Psoas muscle (tissue), 8 donors: ENCODE measurements at places on chromosomes 2 and 18.

- no peak for DNase-seq
Measured at GRCh38 chr18:31233621-31234275, 71.1 kb upstream of the DSC1 start.

DNA sequence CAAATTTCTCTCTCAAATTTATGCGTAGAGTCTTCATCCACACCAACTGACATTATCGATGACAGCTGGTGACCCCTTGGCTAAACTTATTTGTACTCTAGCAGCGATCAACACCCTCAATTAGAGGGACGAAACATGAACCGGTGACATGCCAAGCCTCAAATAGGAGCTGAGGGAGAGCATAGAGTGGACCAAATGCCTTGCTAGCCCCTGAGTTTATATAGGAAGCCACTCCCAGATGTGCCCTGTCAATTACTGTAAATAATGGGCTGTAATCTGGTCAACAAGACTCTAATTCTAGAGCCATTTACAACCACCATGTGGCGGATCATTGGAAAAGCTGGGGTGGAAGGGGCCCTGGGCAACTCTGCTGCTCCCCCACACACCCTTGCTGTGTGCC, 47.6 kb upstream of the FHL2 start:
- DNase-seq: no peak

- DNase-seq: no peak
Measured at GRCh38 chr2:74312913-74313312, 30.3 kb downstream of the SLC4A5 start.

DNA sequence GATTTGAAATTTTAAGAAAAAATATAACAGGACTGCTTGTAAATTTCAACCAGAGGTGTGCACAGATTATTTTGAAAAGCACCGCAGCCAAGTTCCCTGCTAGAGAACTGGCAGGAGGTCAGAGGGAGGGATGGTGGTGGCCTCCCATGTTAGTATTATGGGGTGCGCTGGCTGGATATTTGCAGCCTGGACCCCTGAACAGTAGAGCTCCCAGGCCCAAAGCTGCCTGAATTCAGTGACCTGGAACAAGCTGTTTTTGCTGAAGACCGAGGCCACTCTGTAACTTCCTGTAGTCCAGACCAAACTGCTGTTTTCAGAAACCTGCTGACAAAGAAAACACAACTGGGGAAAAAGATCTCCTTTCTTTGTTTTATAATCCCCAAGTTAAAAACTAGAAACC, 314.3 kb downstream of the TNS1 start:
- no peak for DNase-seq

DNA sequence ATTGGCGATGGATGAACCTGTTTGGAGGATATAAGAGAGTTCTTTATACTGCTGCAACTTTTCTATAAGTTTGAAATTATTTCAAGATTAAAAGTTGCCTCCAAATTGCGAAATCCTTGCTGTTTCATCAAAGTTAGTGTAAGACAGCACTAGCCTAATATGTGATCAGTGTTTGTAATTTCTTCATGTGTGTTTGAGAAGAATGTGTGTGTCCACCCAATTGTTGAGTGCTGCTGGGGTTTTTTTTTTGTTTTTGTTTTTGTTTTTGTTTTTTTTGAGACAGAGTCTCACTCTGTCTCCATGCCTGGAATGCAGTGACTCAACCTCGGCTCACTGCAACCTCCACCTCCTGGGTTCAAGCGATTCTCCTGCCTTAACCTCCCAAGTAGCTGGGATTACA, 33.4 kb downstream of the CDK15 start:
- DNase-seq: no peak

- no peak for DNase-seq
Measured at GRCh38 chr2:45776160-45776955, 124.9 kb downstream of the PRKCE start.

- no peak for DNase-seq
Measured at GRCh38 chr18:60232541-60232940, 140.0 kb downstream of the MC4R start.

DNA sequence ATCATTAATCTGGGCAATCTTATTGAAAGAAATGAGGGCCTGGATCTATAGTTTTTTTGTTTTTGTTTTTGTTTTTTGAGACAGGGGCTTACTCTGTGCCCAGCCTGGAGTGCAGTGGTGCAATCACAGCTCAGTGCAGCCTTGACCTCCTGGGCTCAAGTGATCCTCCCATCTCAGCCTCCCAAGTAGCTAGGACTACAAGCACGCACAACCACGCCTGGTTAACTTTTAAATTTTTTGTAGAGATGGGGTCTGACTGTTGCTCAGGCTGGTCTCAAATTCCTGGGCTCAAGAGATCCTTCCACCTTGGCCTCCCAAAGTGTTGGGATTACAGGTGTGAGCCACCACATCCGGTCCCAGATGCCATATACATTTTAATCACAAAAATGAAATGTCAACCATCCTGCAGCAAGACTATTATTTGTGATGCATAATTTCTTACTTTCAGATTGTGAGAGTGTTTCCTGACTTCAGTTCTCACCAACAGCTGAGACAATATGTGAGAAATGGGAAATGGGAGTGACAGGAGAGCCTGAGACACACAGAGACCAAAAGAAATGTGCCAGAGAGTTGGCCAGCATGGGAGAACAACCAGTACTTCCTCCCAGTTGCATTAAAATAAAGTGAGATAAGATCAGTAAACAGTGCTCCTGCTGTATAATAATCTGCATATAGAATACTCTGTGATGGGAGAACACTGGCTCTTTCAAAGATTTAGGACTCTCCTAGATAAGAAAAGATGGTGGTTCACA, 87.6 kb downstream of the METTL8 start:
- no peak for DNase-seq

DNA sequence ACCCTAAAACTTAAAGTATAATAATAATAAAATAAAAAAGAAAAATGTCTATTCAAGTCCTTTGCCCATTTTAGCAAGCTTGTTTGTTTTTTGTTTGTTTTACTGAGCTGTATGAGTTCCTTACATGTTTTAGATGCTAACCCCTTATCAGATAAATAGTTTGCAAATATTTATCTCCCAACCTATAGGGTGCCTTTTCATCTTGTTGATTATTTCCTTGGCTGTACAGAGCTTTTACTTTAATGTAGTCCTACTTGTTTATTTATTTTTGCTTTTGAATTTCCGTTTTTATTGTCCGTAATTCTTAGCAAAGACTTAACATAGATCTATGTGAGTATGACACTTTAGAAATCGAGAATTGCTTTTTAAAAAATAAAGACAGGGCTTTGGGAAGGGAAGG, 17.8 kb downstream of the PXDN start:
- DNase-seq: no peak

DNA sequence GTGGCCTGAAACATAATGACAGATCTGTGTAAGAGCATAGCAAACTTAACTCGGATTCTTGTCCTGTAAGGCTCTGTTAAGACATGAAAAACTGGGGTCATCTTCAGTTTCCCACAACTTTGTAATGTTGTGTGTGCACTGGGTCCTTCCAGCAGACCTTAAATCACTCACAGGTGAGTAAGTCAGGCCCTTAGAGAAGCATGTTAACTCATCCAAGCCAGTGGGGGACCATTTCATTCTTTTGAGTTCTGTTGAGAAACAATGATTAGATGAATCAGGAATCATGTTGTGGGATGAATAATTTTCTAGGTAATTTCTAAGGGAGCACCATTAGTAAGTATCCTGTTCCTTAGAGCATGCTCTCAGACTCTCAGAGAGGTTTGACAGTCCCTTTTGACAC, 167.1 kb downstream of the ESCO1 start:
- no peak for DNase-seq

DNA sequence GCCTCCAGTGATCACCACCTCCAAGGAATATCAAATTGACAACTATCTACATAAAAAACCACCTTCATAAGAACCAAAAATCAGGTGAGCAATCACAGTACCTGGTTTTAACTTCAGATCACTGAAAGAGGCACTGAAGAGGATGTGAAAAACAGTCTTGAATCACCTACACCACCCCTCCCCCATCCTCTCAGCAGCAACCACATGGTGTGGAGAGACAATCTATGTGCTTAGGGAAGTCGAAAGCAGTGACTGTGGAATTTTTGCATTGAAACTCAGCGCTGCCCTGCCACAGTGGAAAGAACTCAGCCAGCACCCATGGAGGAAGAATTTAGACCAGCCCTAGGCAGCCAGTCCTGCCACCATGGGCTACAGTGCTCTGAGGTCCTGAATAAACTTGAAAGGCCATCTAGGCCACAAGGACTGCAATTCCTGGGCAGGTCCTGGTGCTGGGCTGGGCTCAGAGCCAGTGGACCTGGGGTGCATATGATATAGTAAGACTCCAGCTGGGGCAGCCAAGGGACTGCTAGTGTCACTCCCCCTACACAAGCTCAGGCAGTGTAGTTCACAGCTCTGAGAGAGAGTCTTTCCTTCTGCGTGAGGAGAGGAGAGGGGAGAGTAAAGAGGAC, 75.6 kb downstream of the ATL2 start:
- DNase-seq: peak; percentile 59

GRCh38 chr18:45085916-45086624, 405.4 kb downstream of the SETBP1 start:
- no peak for DNase-seq

DNA sequence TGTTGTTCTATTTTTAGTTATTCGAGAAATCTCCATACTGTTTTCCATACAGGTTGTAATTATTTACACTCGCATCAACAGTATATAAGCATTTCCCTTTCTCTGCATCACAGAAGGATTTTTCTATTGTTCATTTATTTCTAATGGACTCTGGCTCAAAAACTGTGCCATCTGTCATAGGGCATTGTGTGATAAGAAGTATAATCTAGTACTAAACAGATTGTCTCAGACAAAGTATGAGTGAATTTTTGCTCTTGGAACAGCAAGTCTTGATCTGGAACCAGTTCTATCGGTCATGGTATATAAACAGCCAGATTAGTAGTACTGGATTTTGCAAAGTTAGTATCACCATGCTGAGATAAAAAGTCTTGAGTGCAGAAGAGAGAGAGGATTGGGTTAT, 145.8 kb downstream of the KIAA1328 start:
- DNase-seq: no peak

- DNase-seq: no peak
Measured at GRCh38 chr2:204545861-204546735, 823 bp downstream of the PARD3B start.

- peak; percentile 76 for DNase-seq
Measured at GRCh38 chr18:62715759-62716615, 646 bp downstream of the PHLPP1 start.

DNA sequence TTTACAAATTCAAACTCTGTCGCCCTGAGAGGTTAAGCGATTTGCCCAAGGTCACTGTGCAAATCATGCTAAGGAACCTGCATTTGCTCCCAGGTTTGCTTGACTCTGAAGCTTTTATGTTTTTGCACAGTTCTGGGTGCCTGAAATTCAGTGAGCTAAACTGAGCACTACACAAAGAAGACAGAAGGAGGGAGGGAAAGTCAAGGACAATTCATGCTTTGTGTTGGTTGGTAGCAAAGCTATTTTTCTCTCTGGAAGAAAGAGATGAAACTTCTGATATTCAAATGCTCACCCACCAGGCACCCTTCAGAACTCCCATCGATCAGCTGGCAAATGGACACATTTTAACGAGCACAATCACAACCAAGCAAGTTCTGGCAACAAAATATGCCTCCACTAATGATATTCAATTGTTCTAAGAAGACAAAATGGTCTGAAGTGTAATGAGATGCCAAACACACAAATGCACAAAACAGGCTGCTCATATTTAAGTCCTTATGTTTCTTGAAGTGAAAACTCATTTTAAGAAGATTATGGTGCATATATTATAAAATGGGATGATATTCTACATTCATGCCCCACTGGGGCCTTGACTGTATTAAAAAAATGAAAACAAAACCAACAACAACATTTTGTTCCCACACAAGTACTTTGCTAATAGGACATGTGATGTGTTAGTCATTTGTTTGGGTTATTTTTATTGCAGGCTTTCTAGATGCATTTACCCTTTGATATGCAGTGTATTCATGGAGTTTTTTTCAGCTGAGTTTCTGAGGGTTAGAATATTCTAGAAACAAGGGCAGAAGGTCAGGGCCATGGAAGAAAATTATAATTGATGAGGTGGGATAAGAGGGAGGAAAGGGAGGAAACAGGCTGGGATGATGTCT, 445.6 kb upstream of the CELF4 start:
- no peak for DNase-seq

GRCh38 chr2:127632592-127633489, 13.1 kb upstream of the GPR17 start:
- peak; percentile 9 for DNase-seq

- DNase-seq: no peak
Measured at GRCh38 chr2:141528990-141529389, 601.8 kb downstream of the LRP1B start.

- DNase-seq: no peak
Measured at GRCh38 chr2:205686056-205686782, 3.9 kb downstream of the NRP2 start.

DNA sequence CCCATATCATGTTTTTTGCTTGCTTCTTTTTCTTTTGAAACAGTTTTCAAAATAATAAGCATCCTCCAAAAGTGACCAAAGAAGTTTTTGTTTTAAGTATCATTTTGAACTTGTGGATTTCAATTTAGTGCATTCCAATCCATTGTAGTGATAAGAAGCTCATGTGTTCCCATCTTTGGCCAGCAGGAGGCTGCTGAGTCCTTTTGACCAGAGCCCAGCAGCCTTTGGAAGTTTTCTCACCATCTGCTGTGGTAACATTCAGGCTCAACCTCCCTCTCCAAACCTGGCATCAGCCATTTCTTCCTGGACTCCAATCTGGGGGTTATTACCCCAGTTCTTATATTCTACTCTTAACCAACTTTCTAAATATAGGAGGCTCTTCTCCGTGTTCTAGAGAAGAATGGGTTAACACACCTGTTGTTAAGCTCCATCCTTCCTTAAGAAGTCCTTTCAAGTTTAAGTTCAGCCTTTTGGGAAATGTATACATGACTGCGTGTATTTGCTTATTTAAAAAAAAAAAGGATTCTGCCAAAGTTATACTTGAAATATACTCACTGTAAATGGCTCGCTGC, 39.0 kb upstream of the MAL start:
- no peak for DNase-seq

DNA sequence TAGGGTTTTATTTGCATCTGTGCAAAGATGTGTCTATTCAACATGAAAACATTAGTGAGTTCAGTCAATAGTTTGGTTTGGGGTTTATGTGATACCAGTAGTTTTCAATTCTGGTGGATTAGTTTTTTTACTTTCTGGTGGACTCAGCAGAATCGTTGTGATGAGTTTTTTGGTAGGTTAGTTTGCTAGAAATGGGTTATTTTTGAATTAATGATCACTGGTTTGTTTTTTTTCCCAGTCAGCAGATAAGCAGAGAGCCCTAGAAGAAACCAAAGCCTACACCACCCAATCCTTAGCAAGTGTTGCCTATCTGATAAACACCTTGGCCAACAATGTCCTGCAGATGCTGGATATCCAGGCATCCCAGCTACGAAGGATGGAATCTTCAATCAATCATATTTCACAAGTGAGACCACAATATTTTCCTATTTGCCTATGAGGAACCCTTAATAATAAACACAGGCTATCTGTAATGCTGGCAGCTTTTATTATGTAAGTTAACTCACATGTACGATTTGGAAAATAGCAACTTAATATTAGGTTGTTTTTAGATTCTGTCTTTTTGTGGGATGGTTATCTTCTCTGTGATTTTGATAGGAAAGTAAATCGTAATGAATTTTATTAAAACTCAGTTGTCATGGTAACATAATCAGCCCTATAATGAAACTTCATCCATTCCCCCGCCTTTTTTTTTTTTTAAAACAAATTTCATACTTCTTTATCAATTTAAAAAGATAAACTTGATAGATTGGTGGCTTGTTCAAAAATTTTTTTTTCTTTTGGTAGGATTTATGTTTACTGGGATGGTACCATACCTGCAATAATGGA, 38.7 kb downstream of the ABI2 start:
- no peak for DNase-seq
